Renal cortex interstitium (tissue), 15 donors: ENCODE measurements at places on chromosomes 3 and 15.

- no peak for DNase-seq
Observed at GRCh38 chr15:82910721-82911120, 41.8 kb downstream of the HOMER2 start.

GRCh38 chr3:94206291-94206690, 143.4 kb downstream of the NSUN3 start:
- no peak for DNase-seq

- no peak for DNase-seq
Observed at GRCh38 chr3:123300583-123300982, 98.8 kb downstream of the SEC22A start.

DNA sequence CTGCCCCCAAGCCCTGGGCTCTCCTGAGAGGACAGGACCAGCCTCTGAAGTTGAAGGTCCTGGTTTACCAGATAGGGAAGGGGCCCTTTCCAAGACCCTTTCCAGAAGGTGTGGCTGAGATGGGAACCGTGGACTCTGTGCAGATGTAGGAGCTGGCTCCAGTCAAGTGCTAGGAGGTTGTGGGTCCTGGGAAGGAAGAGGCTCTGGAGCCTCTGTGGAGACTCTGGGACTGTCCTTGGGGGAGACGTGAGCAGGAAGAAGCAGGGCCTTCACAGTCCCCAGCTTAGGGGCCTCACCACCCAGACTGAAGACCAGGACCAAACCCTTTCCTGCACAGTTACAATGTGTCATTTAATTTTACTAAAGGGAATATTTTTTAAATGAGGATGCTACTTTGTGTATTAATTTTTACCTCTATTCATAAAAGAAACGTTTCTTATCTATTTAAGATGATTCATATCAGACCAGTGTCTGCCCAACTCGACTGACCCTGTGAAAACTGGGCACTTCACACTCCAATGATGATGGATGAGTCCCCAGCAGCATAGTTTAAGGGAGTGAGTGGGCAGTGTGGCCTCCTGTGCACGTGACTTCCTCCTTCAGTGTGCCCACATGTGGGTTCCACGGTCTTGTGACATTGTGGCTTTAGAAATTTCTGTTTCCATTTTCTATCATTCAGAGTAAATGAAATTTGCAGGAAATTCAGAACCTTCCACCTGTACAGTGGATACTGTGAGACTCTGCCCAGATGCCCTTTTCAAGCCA, 10.9 kb downstream of the CCR5AS start:
- no peak for DNase-seq

DNA sequence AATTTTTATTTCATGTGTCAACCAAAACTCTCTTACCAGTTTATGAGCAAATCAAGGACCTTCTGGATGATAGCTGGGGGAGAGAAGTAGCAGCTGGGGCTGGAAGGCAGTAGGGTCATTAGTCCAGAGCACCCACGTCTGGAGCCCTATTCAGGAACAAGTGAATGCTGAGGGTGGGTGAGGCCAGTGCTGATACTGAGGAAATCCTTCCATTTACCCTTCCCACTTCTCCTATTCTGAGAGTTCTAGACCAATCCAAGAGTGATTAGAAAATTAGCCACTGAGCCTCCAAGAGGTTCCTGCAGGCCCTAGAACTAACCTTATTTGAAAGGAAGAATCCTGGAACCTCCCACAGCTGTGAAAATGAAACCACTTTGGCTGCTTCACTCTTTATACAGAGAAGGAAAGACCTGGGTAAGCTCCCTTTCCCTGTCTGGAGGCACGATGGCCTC, 46.2 kb upstream of the VILL start:
- DNase-seq, result no peak

- no peak for DNase-seq
Observed at GRCh38 chr3:171811295-171811912, 1.1 kb upstream of the PLD1 start.

GRCh38 chr3:87082796-87083440, 92.0 kb upstream of the VGLL3 start:
- DNase-seq, result peak; percentile 22

DNA sequence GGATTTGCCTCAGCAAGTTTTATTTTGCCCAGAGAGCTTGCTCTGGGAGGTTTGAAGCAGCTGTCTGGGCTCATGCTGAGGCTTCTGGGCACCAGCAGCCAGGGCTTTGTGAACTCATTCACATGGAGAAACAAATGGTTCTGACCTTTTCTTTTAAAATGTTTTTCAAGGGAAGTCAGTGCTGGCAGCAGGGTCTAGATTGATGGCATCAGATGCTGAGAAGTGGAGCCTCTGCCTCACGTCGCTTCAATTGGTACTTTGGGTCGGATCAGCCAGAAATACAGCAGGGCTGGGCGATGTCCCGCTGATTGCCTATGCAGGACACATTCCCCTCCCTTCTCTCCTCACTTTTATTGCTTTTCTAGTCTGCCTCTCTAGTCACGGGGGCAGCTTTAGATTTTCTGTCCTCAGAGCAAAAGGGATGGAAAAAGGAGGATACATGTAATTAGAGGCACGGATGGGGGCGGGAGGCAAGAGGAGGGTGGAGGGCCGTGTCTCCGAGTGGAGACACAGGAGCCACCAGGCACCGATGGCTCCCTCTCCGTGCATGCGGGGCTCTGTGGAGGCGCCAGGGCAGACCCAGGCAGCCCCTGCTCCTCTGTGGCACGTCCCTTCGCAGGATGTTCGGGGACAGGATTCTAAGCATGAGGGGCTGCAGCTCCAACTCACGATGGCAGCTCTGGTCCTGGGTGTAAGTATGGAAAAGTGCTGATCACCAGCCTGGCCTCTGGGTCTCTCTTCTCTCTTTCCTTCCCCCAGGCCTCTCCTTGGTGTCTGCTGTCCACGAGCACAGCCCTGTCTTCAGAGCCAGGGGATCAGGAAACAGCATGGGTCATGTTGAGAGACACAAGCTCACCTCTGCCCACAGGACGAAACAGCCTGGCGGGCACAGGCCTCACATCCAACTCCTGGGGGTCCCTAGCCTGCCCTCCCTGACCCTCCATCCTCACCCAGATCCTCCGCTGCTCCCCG, 116.1 kb downstream of the FAM43A start:
- no peak for DNase-seq

GRCh38 chr15:69677403-69677802, 224.8 kb downstream of the RPLP1 start:
- no peak for DNase-seq

DNA sequence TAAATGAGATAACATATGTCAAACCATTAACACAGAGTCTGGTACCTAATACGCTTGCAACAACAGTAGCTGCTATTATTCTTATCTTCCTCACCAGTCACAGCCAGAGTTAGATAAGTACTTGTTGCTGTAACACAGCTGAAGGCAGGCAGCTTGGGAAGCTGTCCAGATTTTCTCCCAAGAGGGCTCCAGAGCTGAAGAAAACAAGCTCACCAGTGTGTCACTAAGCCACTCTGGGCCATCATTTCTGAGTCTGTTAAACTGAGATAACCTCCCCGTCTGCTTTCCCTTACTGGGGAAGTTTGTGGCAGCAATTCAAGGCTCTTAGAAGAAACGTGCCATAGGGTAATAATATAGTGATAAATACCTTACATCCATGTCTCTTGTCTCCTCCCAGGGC, 226.3 kb downstream of the TAFA4 start:
- no peak for DNase-seq

DNA sequence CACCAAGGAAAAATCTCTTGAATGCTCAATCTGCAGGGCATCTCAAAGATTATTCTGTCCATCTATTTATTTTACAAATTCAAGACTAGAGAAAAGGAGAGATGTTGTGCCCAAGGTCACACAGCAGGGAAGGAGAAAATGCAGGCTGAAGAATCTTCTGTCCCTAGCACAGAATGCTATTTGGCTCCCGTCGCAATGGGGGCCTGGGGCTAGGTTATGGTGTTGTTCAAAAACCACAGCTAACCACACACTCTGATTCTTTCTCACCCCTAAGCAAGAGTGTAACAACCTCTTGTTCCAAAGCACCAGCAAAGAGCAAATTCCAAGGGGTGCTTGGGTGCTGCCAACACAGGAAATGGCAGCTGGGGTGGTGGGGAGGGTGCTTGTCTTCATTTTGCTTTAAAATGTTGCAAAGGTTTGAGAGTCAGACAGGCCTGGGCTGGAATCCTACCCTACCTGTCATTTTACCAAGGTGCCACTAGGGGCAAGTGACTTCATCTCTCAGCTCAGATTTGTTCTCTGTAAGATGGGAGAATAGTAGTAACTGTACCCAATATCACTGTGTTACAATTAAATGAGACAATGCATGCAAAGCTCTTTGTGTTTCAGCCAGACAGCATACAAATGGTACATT, 112.5 kb downstream of the ADAMTS9 start:
- no peak for DNase-seq

GRCh38 chr3:100090669-100091005, 23.7 kb downstream of the FILIP1L start:
- no peak for DNase-seq

GRCh38 chr3:173630849-173631248, 233.3 kb downstream of the NLGN1 start:
- no peak for DNase-seq

- no peak for DNase-seq
Observed at GRCh38 chr3:155664925-155665695, 79.8 kb downstream of the PLCH1 start.

GRCh38 chr15:51775967-51776816, 24.8 kb downstream of the TMOD2 start:
- DNase-seq, result no peak

DNA sequence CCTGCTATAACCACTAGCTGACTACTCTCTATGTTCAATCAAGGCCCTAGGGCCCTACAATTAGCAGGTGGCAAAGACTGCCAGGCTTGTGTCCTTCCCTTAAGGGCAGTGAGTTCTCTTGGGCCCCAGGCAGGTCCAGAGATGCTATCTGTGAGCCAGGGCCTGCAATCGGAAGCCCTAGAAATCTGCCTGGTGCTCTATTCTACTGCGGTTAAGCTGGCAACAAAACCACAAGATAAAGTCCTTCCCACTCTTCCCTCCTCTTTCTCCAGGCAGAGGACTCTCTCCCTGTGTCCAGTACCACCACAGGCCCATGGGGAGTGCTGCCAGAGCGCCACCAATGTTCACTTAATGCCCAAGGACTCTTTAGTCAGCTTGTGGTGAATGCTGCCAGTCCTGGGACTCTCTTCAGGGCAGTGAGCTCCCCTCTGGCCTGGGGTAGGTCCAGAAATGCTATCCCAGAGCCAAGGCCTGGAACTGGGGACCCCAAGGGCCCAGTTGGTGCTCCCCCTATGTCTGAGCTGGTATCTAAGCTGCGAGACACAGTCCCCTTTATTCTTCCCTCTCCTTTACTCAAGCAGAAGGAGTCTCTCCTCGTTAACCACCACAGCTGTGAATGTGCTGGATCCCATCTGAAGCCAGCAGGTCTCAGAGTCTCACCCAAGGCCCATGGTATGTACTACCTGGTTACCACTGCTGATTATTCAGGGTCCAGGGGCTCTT, 34.7 kb downstream of the XXYLT1 start:
- DNase-seq, result no peak

DNA sequence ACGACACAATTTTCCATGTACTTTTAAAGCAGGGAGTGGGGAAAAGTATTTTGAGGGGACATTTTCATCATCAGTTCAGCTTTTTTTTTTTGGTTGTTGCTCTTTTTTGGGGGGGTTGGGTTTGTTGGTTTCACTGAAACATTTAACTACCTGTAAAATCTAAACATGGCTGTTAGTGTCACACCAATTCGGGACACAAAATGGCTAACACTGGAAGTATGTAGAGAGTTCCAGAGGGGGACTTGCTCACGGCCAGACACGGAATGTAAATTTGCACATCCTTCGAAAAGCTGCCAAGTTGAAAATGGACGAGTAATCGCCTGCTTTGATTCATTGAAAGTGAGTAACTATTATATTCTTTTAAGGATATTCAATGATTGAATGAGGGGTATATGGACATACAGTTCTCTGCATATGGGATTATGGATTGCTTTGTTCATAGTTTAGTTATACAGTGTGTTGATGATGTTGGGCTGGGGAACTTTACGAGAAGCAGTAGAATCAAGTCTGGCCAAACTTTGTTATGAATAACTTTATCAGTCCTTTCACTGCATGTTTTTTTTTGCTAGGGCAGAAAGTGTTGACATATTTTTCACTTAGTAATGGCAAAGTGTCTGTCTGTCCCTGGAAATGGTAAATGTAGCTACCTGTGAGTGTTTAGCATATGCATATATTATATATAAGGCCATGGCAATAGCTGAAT, 31.5 kb downstream of the MBNL1 start:
- DNase-seq, result no peak

- DNase-seq, result no peak
Observed at GRCh38 chr3:64685331-64685799, 2.4 kb downstream of the ADAMTS9 start.

DNA sequence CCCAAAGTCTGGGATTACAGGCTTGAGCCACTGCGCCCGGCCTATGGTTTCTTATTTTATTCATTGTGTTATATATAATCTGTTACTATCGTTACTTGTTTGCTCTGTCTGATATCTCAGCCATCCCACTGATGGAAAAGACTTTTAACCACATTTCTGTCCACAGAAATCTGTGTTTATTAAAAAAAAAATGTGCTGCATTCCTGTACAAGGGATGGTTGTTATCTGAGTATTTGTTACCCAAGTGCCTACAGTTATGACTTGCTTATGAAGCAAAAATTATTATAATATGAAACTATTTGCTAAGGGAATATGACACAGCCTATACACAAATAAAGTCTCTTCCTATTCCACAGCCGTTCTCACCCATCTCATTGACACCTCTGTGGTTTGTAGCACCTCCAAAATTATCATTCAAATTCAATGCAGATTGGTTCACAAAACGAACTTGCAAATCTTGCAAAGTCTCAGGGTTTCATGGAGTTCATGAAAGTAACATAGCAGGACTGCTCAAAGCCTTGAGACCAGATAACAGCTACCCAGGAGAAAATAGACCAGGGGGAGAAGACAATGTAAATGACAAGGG, 47.4 kb upstream of the UBE2E1 start:
- no peak for DNase-seq

DNA sequence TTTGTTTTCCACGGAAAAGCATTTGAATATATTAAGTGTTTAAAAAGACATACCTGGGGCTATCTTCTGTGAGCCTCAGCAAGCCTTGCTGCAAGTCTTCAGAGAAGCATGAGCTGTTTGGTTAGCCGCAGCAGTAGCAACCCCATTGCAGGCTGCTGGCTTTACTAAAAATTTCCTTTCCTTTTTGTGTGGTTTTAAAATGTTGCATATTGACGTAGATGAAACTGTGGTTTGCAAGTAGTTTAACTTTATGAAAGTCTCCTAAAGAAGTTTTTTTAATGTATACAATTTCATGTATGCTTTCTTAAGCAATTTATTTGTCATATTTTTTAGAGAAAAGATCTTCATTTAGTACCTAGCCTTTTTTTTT, at the start of gene GPR171:
TSS of gene GPR171 (minus strand) at position 166 of the 370 bp plus-strand sequence. CDS start 3,830 bp downstream, outside the sequence.
- DNase-seq, result no peak
